ENCODE measurements at places on chromosomes 16 and 17.

- peak; percentile 18 for DNase-seq
Observed at GRCh38 chr16:47503936-47504335, 42.8 kb downstream of the PHKB start.

- DNase-seq = no peak
Observed at GRCh38 chr16:27267037-27267677, 1.4 kb downstream of the NSMCE1 start.

DNA sequence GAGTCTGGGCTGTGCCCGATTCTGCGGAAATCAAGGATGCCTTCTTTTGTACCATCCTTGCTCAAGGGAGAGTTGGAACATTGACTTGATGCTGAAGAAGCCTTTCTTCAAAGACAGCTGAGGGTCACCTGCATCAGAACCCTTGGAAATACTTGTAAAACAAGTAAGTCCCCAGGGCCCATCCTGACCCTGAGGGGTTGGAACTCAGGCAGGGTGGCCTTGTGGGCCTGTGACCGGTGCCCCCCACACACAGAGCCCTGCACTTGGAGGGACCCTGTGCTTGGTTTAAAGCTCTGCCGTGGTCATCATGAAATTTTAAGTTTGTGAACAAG lies 56.9 kb downstream of the WIPI1 start:
- no peak for DNase-seq

DNA sequence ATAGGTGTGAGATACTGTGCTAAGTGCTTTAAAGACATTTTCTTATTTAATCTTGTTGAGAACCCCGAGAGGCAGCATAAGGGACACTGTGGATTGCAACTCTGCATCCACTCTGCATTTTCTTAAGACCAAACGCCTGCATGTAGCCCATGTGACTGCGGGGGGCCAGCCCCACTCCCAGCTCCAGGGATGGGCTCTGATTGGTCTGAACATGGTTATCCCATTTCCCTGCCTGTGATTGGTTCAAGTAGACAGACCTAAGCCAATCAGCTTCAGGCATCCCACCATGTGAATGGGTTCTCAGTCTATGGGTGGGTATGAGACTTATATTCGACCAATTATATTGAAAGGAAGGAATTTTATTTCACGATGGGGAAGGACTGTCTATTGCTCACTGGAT lies 33.2 kb upstream of the USP7 start:
- no peak for DNase-seq

DNA sequence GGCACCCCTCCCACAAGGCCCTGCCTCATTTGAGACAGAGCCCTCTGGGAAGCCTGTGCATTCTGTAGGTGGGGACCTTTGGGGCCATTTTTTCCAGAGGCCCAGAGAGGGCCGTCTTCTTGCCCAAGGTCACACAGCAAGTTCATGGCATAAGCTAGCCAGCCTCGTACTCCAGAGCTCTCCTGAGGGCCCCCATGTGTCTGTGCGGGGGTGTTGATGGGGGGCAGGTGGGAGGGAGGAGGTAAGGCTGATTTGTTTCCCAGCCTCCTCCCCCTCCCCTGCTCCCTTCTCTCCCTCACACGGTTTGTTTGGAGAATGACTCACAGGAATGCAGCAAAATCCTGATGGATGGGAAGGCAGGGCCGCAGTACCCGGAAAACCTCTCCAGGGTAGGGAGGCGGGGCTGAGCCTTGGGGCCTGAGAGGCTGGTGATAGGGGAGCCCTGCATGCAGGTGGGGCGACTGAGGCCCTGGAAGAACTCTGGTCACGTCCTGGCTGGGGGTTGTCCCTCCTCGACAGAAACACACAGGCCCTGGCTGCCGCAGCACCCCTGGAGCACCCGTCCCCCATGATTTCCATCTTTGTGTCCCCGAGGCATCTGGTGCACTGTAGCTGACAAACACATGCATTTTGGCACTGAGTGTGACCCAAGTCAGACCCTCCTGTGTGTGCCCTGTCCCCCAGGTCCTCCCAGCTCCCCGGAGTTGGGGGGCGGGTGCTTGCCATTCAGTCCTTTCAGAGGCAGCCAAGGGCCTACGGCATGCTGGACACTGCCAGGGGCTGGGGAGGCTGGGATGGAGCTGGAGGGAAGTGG lies 29.7 kb downstream of the RAI1 start:
- DNase-seq = peak; percentile 93

DNA sequence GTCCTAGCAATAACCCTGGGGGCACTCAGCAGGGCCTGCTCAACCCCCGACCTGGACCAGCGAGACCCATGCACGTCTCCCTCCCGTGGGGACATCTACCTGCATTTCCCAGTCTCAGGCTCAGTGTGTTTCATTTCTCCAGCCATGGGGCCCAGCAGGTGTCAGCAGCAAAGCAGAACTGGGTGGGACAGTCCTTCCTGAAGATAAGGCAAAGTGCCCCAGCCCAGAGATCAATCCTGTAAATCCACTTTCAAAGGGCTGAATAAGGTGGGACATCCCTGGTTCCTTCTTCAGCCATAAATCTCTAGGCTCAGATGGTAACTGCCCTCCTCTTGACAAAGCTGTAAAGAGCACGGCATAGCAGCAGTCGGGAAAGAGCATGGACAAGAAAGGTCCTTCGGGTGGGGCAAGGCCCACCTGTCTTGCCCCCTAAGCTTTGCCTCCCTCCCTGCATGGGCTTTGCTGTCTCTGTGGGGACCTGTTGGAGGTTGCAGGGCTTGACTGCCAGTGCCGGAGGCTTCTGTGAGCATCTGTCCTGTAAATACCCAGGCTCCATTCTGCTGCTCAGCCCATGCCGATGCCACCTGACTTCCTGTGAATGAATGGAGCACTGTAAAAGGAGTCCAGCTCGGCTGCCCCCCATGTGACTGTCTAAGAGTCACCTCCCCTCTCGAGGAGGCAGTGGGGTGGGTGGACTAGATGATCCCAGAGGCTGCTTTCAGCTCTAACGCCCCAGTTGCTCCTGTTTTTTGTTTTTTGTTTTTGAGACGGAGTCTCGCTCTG lies 84.8 kb upstream of the TBC1D3K start:
- DNase-seq = no peak

Measured in AG08395 (cell line).